ENCODE measurements at places on chromosomes 6 and 20.

DNA sequence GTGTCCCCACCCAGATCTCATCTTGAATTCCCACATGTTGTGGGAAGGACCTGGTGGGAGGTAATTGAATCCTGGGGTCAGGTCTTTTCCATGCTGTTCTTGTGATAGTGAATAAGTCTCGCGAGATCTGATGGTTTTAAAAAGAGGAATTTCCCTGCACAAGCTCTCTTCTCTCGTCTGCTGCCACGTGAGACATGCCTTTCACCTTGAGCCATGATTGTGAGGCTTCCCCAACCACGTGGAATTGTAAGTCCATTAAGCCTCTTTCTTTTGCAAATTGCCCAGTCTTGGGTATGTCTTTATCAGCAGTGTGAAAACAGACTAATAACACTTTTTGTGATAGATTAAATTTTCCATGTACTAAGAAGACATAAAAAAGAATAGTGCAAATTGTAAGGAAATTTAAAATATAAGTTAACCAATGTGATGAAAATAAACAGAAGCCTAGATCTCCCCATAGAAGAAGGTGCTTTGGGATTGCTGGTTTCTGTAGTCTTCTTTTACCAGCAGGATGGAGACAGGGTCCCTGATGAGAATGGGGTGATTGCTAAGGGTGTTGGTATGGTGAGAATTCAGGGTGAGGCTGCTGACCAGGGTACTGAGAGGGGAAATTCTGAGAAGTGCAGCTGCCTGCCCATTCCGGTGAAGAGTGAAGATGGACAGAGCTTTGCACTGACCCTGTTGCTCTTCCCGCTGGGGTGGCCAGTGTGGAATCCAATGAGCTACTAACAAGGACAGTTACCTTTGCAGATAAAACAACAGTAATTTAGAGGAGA, 50.7 kb downstream of the BMP2 start:
- DNase-seq = no peak

GRCh38 chr20:4342609-4343008, 327.3 kb upstream of the RNF24 start:
- no peak for DNase-seq

DNA sequence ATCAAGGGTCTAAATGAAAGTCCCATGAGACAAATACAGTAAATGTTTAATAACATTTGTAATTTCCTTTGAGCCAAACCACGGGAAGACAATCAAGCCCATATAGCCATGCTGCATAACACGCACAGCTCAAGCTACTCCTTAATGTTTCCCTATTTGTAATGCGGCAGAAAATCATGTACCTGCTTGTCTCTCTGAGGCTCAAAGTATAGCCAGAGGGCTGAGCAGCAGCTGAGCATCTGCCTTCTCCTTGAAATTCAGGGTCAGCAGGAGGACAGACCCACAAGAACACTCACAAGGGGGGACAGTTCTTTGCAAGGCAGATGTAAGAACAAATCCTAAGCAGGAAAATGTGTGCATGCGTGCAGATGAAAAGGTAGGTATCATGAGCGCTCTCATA, 45.8 kb upstream of the JARID2 start:
- DNase-seq = no peak

DNA sequence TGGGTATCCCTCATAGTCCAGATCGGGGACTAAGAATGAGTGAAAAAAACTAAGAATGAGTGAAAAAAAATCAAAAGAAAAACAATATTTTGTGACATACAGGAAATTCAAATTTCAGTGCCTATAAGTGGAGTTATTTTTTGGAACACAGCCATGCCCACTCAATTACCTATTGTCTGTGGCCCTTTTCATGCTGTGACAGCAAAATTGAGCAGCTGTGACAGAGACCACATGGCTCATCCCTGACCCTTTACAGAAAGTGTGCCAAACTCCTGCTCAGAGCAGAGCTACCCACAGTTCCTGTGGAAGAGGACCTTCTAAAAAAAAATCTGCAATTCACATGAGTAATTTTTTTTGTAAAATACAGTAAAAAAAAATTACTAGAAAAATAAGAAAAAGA, 1.4 kb downstream of the NCR2 start:
- DNase-seq = no peak

DNA sequence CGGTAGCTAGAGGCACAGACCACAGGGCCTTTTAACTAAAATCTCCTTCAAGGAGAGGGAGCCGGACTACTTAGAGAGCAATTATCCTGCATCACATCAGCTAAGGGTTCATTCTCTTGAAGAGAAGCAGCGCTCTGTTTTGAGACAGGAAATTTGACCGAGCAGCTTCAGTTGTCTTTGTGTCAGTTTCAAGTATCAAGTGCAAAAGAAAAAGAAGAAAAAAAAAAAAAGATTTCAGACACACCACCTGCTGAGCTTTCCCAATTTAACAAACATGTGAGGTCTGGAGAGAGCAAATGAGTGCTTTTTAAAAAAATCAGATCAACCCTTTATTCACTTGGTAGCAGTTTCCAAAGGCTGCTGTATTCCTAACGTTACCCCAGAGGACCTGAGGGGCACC, 273.5 kb upstream of the POU3F2 start:
- DNase-seq = no peak

GRCh38 chr6:119314885-119315272, 34.7 kb downstream of the MAN1A1 start:
- DNase-seq = no peak

GRCh38 chr6:77038807-77039206, 424.5 kb downstream of the HTR1B start:
- no peak for DNase-seq

DNA sequence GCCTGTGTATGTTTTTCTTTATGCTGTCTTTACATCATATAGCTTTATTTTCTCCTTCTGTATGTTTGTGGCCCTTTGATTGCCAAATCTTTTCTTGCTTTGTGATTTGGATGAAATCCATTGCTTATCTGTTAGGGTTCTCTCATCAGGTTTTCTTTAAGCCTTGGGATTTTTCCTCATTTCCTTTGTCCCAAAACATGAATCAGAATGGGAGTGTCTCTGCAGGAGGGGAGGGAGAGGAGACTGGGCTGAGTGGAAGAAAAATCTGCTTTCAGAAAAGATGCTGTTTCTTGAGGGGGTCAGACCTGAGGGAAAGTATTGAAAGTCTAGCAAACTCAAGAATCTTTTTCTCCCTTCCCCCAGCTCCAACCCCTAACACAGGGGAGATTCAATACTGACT, 758.0 kb upstream of the MMS22L start:
- DNase-seq = no peak

DNA sequence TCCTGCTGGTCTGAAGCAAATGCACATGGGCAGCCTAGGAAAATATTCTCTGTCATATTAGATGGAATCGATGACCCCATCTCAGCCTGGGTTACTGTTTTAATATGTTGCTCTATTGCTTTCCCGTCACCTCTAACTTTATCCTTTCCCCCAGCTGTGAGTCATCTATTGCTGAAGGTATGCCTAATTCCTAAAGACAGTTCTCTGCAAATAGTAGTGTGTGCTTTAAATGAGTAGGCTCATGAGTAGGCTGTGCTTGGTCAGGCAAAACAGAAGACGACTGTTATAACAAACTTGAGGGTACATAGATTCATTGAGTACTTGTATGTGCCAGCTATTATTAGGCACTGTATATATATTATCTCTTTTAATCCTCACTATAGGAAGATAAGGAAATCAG, 47.2 kb downstream of the CTNNBL1 start:
- DNase-seq = no peak

GRCh38 chr6:16947375-16948015, 154.4 kb upstream of the STMND1 start:
- DNase-seq = no peak

- DNase-seq = no peak
Measured at GRCh38 chr6:91464201-91464600, 877.3 kb upstream of the MAP3K7 start.

DNA sequence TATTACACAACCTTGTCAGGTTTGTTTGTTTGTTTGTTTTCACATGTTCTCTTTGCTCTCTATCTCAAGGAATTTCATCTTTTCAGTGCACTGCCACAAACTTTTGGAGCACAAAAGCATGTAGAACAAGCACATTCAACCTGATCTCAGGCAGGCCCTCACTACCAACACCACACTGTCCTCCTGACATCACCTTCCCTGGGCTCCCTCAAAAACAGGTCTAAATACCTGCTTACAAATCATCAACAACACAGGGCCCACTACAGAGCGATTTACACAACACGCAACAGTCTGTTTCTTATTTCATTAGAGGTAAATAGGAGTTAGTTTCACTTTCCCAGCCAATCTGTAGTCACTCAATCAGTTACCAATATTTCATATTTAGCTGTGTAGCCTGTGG, 241.4 kb downstream of the EPHA7 start:
- no peak for DNase-seq

- no peak for DNase-seq
Measured at GRCh38 chr6:11702500-11703130, 76.0 kb downstream of the ADTRP start.

DNA sequence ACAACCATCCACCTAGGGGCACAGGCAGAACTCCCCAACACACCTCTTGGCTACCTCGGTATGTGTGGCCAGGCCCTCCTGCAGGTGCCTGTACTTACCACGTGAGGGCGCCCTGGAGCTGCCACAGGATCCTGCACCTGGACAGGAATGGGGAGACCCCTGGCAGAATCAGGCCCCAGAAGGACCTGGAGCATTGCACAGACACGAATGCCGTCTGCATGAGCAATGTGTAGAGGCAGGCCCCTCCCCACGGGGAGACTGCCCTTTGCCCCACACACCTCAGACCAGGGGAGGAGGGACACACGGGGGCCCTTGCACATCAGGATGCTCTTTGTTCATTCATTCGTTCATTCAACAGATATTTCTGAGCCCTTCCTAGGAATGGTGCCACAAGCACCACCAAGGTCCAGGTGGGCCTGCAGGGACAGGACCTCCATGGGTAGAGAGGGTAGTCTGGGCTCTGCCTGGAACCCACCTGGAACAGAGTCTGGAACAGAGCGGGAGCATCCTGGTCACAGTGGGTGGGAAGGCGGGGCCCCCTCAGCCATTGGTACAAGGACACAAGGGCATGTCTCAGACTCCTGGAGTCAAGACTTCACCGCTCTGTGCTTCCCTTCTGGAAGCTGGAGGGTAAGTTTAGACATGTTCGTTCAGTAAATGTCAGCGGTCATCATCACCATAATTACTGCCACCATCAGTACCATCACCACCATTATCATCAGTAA, 32.3 kb downstream of the YTHDF1 start:
- no peak for DNase-seq

GRCh38 chr6:41638002-41638934, at the start of gene MDFI:
Gene MDFI (plus strand): TSS chr6:41638468. CDS start chr6:41638750, 282 bp downstream.
- DNase-seq = no peak

GRCh38 chr20:38590676-38591473, 9.9 kb downstream of the ADIG start:
- DNase-seq = no peak

- DNase-seq = no peak
Measured at GRCh38 chr6:126628125-126628524, 288.2 kb downstream of the CENPW start.

DNA sequence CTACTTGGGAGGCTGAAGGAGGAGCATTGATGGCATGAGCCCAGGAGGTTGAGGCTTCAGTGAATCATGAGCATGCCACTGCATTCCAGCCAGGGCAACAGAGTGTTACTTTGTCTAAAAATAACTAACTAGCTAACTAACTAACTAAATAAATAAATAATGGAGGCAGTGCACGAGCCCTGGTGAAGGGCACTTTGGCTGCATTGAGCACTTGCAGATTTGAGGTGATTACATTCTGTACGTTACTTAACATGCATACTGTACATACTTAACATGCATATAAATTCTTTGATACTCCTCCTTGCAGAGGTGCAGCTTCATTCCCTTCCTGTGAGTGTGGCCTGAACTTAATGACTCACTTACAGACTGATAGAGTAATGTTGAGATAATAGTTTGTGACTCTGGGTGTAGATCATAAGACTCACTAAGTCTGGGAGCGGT, 10.7 kb downstream of the HLA-A start:
- DNase-seq = no peak

DNA sequence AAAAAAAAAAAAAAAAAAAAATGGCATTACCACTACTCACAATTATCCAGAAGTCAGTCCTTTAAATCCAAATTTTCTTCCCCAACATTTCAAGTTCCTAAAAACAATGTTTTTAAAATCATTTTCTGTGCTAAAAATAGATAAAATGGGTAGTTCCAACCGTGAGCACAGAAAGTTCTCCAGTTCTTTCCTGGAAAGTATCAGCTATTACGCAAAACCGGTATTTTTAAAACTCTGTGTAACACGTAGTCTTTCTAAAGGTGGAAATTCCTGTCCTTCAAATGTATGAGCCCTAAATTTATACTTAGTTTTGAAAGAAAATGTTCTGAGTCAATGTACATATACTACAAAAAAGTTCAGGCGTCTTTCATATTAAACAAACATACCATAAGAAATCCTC, 83.5 kb upstream of the SCAF8 start:
- DNase-seq = no peak

GRCh38 chr20:49622243-49622642, 54.3 kb upstream of the PTGIS start:
- DNase-seq = no peak

DNA sequence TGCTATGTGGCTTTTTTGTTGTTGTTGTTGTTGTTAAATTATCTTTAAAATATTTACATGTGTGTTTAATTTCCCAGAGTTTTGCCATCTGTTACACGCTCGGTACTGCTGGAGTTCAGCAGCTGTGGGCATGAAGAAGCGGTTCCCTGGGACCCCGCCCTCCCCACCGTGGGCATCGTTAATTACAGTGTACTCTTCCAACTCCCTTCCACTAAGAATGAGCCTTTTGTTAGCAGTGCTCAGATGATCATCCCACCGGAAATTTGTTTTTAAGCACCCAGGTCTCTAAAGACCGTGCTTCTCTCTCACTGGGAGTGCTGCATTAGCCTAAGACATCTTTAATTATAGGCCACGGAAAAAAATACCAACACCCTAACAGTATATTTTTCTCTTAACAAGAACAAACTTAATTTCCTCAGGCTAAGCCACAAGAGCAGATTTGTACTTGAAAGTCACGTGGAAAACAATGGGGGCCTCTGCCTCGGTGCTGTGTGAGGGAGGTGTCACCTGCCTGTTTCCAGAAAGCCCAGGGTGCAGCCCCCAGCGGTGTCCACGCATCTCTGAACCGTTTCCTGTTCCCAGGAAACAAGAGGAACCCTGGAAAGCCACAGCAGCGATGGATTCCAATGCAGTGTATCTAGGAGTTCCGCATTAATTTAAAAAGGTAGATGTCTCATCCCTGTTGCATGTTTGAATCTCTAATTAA, 113.3 kb upstream of the FRMD1 start:
- no peak for DNase-seq

- no peak for DNase-seq
Measured at GRCh38 chr20:57999465-58000111, 228.9 kb downstream of the ANKRD60 start.

DNA sequence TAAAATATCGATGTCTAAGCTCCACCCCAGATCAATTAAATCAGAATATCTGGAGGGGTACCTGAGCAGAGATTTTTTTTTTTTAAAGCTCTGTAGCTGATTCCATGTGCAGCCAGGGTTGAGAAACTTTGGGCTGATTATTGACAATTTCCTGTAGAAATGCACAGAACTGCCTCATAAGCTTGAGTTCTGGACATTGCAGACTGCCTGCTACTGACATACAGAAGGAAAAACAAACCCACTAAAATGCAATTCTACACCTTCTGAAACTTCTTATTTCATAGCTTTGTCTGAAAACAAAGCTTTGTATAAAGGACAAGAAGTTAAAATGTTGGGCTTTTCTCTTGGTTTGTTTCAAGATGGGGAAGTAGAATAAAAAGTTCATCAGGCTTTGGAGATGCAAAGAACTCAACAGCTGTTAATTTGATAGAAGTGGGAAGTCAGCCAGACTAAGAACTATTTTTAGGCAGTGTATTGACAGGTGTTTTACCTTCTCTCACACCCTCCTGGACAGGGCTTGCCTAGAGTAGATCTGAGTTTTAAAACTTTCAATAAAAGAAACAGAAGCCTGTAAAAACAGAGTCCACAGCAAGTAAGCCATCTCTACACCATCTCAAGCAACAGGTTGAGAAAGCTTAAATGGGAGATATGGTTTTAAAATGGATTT, 147.7 kb downstream of the KCNQ5 start:
- no peak for DNase-seq
